Mucosa of gallbladder (tissue), 1 donor: ENCODE measurements at places on chromosomes 12 and 14. TPM values are rescaled to one million over a fixed set of nuclear protein-coding genes. Genes with fewer than 3 reads are reported as not detected.

- DNase-seq, result no peak
These were observed 502 bp downstream of the KIF26A start for GRCh38 chr14:104138718-104139459.

NCKAP5L gene
- total RNA-seq, result 22.0 TPM

- no peak for DNase-seq
These were observed 18.9 kb upstream of the MAP3K9 start for GRCh38 chr14:70828188-70828587.

- DNase-seq, result no peak
These were observed 34.9 kb downstream of the TRMT5 start for GRCh38 chr14:60945984-60946383.

DNA sequence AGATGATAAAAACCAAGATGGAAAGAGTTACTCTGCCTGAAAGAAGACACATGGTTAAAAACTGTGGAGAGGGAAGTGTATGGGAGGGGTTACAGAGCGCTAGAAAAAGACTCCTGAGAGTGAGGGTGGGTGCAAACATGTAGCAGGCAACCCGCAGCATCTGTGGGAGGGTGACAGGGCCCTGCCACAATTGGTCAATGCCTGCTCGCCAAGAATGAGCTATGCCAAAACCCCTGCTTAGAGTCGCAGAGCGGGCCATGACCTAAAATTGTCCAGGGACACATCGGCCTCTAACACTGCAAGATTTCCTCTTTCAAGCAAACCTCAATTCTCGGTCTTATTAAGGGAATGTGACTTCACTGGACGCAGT, 700 bp downstream of the PRKAG1 start:
- DNase-seq, result no peak

RD3L gene
- not detected for total RNA-seq

GRCh38 chr14:67879026-67879425, 59.4 kb downstream of the RAD51B start:
- no peak for DNase-seq

GRCh38 chr12:127485528-127485927, 781.4 kb upstream of the TMEM132C start:
- DNase-seq, result peak; percentile 35

DNA sequence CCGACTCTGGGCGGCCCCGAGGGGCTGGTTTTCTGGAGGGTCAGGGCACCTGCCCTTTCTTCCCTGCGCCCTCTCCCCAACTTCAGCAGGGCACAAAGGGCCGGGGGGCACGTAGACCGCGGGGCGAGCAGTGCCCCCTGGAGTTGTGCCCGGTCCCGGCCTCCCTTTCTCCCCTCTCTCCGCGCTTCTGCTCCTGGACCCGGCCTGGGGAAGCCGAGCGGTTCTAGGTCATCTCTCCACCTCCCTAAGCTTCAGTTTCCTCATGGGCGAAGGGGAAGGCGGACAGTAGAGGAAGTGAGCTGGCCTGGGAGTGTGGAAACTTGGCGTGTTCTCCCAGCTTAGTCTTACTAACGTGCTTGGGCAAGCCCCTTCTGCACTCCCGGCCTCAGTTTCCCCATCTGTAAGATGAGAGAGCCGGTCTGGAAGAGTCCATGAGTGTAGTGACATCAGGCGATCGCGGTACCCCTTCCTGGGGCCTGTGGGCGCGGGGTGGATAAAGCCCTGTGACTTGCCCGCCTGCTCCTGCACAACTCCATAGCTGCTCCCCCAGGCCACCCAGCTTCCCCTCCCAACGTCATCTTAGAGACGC, 158.6 kb upstream of the PARP11 start:
- DNase-seq, result no peak
